ENCODE measurements at places on chromosomes 7 and 10. TPM values are rescaled to one million over a fixed set of nuclear protein-coding genes. Genes with fewer than 3 reads are reported as not detected.

FXYD4 gene
- not detected for total RNA-seq

DNA sequence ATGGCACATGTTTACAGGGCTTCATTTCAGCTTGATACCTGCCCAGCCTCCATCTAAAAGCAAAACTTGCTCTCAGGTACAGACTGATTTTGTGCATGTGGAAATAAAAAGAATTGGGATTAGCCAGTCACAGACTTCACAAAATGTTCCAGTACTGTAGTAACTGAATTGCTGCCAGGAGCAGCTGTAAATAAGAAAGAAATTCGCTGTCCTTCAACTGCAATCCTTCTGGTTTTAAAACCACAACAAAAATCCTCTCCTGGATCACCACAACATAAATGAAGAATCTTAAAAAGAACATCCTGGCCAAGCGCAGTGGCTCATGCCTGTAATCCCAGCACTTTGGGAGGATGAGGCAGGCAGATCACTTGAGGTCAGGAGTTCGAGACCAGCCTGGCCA, 3.9 kb upstream of the MIOS start:
- no peak for DNase-seq

DNA sequence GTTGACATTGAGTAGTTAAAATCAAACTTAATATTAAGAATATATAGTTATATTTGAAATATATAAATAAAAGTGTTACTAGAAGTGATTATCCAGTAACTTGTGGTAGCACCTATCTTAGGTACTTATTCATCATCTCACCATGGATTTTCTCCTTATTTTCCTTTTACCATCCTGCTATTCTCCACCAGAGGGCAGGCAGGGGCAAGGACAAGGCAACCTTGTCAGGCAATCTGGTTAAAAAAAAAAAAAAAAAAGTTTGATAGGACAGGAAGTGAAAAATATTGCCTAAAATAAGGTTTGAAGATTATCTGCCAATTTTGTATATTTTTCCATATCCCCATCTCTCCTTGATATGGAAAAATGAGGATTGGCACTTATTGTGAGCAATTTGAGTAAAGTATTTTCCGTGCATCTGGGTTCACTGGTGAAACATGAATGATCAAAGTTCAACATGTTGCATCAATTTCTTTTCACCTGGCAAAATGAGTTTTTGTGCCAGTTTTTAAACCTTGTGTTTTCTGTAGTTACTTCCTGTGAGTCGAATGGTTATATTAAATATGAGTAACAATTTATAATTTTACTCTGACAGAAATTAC, 256.7 kb downstream of the AGMO start:
- DNase-seq, result no peak

TCERG1L gene
- total RNA-seq, result not detected

ADGRA1 gene
- total RNA-seq, result not detected

- no peak for DNase-seq
Observed at GRCh38 chr10:122197611-122198222, 73.4 kb upstream of the BTBD16 start.

Data from B cell (primary cell).